ENCODE measurements at places on chromosomes 12 and 14.

DNA sequence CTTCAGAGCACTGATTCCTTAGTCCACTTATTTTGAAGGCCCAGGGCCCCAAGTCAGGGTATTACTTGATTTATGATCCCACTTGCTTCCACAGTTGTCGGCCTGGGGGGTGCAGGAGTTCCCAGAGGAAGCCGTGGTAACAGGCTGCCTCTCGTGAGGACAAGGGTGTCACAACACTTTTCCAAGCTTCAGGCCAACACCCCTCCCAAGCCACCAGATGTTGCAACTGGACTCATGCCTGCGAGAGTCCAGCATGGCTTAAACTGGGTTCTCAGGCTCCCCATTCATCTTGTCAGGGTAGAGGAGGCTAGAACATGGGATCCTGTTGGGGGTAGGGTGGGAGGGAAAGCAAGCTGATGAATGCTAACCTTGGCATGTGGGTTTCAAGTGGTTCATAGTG lies 56.1 kb downstream of the BMP4 start:
- DNase-seq, result peak; percentile 4

GRCh38 chr12:10623131-10623530 lies 9.7 kb upstream of the MAGOHB start:
- DNase-seq, result no peak

DNA sequence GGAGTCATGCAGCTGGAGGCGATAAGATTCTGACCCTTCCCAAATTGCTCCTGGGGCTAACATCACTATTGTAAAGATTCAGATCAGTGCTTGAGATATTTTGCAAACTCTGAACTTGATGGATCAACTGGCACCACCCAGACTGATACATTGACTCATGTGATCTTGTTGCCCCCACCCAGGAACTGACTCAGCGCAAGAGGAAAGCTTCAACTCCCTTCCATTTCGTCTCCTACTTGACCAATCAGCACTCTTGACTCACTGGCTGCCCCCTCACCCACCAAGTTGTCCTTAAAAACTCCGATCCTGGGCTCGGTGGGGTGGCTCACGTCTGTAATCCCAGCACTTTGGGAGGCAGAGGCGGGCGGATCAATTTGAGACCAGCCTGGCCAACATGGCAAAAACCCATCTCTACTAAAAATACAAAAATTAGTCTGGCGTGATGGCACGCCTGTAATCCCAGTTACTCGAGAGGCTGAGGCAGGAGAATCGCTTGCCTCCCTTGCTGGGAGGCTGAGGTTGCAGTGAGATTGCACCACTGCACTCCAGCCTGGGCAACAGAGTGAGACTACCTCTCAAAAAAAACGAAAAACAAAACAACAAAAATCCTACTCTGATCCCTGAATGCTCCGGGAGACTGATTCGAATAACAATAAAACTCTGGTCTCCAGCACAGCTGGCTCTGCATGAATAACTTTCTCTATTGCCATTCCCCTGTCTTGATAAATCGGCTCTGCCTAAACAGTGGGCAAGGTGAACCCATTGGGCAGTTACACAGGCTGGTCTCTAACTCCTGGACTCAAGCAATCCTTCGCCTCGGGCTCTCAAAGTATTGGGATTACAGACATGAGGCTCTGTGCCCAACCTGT lies 9.8 kb upstream of the ARF6 start:
- DNase-seq, result no peak

- DNase-seq, result no peak
These were observed 2.3 kb downstream of the OAS2 start for GRCh38 chr12:112980491-112981158.

DNA sequence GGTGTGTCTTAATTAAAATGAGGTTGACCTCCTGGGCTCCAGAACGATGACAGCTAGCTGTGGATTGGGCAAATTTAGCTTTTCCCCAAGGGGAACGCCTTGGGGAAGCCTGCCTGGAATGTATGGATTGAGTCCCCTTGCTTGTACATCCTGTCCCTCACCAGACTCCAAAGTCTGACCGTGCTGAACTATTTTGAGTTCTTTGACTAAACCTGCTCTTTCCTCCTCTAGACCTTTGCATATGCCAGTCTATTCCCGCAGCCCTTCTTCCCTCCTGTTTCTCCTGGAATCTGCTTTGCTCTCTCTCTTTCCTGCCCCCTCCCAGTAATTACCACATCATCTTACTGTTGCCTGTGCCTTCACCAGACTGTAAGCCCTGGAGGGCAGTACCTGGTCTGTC lies 11.5 kb upstream of the KDM2B start:
- no peak for DNase-seq

- DNase-seq, result no peak
These were observed 10.1 kb upstream of the KICS2 start for GRCh38 chr12:64232196-64232595.

DNA sequence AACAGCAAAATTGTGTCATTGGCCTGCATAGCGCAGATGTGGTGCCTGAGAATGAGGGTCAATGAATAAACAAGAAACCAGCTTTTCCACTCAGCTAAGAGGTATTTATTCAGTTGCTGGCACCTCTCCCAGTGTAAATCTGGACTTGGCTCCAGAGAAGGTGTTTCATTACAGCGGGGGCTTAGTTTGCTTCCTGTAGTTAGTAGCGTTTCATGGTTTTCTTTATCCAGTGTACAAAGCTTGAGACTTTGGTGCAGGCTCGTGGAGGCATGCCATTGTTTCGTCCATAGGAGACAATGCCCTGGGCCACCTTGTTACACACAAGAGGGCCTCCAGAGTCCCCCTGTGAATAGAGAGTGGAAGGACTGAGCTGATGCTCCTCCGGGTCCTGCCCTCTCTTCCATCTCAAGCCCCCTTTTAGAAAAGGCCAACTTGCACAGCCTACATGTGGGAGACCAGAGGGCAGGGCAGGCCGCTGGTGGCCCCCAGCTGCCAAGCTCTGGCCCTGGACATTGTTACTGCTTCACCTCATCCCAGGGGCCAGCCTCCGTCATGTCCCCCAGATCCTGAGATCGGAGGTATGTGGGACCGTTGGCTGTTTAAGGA lies 3.0 kb downstream of the GZMB start:
- DNase-seq, result peak; percentile 78

DNA sequence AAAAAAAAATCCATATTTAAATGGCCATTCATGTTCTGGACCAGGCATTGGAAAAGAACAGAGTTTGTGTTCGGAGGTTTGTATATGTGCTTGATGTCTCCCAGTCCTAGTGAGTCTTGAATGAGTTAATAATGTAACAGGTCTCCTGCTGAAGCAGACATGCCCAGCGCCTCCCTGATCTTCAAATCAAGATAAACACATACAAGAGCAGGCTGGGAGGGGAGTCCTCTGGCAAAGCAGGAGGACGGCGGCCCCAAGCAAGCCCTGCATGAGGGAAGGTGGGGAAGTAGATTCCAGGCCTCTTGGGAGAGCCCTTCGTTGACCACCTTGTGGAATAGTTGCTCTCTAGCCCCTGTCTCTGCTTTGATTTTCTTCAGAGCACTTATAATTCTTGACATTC lies 156.3 kb downstream of the ZFP36L1 start:
- no peak for DNase-seq

DNA sequence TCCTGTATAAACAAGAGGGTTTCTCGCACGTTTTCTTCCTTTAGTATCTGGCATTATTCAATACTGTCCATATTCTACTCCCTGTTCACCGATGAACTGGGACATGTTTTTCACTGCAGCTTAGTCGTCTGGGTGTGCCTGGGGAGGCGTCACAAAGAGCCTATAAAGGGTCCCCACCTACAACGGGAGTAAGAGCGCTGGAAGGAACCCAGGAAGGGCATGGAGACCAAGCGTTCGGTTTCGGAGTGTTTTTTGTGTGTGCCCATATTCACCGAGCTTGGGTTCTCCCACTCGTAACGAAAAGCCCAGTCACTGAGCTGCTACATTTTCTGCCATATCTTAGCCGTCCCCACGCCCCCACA lies 592 bp upstream of the USP15 start:
- DNase-seq, result no peak

DNA sequence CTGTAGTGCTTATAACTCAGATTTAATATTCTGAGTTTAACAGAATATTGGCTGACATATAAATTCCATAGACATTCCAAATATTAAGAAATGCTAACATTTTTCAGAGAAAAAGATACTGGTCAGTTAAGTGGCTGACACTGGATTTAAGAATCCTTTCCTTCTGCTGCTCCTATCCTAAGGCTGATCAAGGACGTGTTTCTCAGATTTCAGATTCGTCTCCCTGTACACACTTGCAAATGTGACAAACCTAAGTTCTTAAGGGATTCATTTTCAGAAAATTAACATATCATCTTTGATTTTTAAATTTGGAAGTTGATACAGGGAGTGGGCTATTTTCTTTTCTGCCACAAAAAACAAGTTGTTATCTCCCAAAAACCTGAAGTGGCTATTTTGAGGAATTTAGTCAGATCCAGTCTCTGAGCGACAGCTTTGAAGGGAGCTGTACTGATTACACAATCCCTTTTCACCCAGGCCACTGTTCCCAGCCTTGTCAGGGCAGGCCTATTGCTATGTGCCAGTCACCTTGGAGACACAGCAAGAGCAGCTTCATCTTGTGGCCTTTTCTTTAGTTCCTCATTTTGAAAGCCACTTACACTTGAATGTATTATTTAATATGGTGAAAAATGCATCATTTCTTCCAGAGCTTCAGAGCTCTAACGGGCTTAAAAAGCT lies 370.6 kb downstream of the KCNH5 start:
- DNase-seq, result no peak

DNA sequence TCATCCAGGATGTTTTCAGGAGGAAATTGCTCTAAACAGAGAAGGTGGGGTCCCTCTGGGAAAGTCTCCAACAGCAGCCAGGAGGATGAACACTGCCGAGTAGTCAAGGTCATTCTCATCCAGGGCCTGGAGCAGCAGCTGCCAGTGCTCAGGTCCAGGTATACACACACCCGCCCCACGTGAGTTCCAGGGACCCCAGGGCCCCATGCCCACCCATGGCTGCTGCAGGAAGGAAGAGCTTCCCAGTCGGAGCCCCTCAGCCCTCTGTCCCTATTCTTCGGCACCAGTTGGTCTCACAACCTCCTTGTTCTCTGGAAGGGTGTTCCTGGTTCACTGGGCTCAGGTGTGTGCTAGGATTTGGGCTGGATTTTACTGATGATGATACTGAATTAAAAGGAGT lies 72.7 kb downstream of the ACTN1 start:
- DNase-seq, result no peak

DNA sequence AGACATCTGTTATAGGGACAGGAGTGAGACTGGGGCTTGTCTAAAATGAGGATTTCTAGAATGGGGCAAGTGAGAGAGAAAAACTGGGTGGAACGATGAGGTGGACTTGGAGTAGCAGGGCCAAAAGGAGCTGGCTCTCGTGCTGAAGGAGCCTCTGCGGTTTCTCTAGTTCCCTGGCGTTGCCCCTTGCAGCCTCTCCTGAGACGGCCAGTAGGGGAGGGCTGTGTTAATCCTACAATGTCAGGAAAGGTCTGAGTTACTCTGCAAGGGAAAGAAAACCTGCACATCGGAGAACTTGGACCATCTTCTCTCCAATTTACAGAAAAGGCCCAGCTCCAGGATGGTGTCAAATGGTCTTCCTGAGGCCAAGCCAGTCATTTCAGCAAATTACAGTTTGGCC lies 963.8 kb upstream of the FLRT2 start:
- DNase-seq, result no peak
